Osteocyte (in vitro differentiated cells): ENCODE measurements at places on chromosomes 6 and 20. TPM values are rescaled to one million over a fixed set of nuclear protein-coding genes. Genes with fewer than 3 reads are reported as not detected.

The RPRD1B gene
- 26.9 and 28.5 TPM in 2 replicates for total RNA-seq

The GGTLC1 gene
- total RNA-seq = not detected in 2 replicates

The CDH26 gene
- 0.16 and 0.46 TPM in 2 replicates for total RNA-seq

The ULBP3 gene
- 3.0 and 3.3 TPM in 2 replicates for total RNA-seq

The SLC17A3 gene
- not detected in 2 replicates for total RNA-seq

The RIMS4 gene
- total RNA-seq = 0.73 and 0.75 TPM in 2 replicates

The KIF6 gene
- total RNA-seq = 1.3 and 1.8 TPM in 2 replicates

The DEF6 gene
- 0.52 and 0.59 TPM in 2 replicates for total RNA-seq

The RNGTT gene
- total RNA-seq = 10.5 and 12.7 TPM in 2 replicates

- no peak for DNase-seq
Observed at GRCh38 chr6:26600759-26601158, 4.0 kb downstream of the ABT1 start.

DNA sequence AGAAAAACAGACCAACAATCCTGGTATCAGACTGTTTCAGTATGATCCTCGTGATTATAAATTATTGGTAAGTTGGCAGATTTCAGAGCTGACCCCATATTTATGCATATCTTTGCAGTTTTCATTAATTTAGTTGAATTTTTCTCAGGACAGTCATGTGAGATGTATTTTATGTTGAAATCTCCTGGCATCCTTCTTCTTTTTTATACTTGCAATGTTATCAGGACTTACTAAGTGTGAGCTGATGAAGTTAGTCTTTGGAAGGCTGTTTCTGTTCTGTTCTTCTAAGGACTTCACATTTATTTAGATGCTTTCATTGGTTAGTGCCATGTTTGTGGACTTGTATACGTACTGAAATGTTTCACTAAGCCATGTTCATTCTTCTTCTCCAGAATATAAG is 17.2 kb downstream of the SMPDL3A start:
- no peak for DNase-seq

DNA sequence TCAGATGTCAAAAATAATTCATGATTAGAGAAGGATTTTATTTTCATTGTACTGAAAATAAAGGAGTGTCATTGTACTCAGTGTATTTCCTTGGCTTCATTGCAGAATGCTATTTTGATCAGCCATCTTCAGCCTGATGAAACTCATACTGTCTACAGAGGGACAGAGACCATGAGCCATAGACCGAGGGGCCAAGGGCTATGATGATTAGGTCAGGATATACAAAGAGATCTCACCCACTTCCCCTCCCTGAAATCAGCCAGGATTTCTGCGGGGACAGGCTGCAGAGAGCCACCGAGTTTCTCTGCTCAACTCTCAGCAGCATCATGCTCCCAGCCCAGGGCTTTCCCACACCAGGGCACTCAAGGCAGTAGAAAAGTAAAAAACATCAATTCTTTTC is 47.0 kb downstream of the ALDH8A1 start:
- no peak for DNase-seq

DNA sequence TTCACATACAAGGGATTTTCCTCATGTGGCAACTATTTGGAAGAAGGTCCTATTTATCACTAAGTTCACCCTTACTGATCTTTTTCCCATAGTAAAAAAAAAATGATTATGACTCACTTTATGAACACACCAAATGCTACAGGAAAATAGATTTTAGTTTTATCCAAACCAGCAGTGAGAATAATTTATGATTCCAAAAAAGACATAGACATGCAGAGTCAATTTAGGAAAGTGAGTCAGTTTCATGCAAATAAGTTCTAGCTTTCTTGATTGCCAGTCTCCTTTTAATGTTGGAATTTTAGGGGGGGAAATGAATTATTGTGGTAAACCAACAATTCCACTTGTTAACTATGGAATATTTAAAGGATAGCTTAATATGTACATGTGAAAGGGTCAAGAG is 64.0 kb upstream of the RNF146 start:
- DNase-seq = no peak

- DNase-seq = peak; percentile 56
Observed at GRCh38 chr6:150006961-150007464, 18.3 kb downstream of the RAET1L start.

DNA sequence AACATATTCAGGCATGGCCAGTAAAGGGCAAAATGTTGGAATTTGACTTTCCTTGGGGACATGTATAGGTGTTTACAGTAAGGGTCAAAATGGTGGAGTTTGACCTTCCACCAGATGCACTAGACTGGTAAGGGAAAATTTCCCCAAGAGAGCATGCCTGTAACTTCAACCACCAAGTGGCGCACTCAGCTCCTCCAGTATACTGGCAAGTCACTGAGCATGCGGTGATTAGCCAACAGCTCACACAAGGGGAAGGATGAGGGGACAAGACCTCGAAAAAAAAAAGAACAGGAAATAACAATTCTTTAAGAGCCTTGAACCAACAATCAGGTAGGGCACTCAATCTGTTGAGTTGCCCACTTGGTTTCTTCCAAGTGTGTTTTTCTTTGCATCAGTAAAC is 140.9 kb downstream of the EYS start:
- no peak for DNase-seq

DNA sequence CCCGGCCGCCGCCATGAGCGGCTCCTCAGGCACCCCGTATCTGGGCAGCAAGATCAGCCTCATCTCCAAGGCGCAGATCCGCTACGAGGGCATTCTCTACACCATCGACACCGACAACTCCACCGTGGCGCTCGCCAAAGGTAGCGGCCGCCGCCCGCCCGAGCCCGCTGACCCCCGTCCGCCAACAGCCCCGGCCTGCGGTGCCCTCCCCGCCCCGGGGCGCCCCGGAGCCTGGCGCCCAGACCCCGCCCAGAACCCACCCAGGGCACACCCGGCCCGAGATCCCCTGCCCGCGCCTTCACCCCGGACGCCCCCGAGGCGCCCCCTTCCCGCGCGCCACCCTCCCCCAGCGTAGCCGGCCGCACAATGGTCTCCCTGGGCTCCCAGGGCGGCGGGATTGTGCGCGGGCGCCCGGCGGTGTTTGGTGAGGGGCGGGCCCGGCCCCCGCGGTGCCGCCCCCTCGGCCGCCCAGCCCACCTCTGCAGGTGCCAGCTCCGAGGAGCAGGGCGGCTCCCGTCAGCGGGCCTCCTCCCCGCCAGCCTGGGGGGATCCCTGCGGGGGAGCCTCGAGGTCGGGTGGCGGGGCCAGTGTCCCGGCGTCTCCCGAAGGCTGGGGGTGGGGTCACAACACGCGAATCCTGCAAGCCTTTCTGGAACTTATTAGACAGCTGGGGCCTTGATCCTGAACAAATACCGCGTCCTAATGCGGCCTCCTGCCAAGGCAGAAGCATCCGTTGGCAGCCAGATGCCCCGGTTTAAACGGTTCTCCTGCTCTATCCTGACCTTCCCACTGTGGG is 577 bp downstream of the LSM14B start:
- no peak for DNase-seq

- no peak for DNase-seq
Observed at GRCh38 chr20:47573559-47573958, 71.9 kb downstream of the NCOA3 start.

GRCh38 chr20:37384683-37385174 is 38.8 kb downstream of the SRC start:
- no peak for DNase-seq

DNA sequence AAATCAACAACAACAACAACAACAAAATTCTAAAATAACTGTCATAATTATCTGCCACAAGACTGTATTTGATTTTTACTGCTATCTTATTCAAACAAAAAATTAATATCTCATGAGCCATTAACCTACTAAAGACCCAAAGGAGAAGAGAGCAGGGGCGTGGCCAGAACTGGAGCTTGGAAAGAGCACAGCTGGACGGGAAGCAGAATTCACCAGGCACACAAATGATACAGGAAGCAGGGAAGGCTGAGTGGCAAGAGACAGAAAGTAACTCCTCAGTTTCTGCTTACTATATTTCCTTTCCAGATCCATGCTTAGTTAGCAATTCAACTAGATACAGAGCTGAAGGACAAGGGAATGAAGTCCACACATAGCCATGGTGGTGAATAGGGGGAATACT is 54.4 kb downstream of the FKBP5 start:
- DNase-seq = no peak

DNA sequence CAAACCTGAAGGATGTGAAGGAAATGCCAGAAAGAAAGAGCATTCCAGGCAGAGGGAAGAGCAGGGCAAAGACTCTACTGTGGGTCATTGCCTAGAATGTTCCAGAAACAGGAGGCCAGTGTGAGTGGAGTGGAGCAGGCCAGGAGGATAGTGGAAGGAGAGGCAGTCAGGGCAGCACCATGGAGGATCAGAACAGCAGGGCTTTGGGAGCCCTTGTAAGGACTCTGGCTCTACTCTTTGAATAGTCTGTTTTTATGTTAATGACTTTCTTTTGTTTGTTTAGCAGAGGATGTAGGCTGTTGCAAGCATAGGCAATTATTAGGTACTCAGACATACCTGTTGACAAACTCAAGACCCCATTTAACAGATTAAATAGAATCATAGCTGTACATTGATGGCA is 23.6 kb upstream of the FBXL4 start:
- no peak for DNase-seq

DNA sequence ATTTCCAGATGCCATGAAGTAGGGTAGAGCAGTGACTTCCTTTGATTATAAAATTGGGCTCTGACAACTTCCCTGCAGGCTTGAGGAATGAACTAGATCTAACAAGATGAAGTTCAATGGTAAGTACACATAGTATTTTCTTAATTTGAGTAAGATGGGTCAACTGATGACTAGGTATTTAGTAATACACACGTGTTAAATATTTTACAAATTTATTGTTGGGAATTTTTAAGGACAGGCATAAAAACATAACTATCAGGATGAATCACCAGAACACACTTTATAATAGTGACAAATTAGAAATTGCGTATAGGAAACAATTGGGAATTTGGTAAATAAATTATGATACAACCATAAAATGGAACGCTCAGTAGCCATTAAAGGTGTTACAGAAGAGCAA is 762.4 kb upstream of the SLC35B3 start:
- no peak for DNase-seq

GRCh38 chr6:149026530-149026942 is 279.7 kb downstream of the UST start:
- DNase-seq = no peak

- DNase-seq = no peak
Observed at GRCh38 chr20:36744764-36745191, 1.1 kb downstream of the NDRG3 start.
